ENCODE measurements at places on chromosomes 6 and 20.

GRCh38 chr6:44020664-44021425 is 106.4 kb downstream of the MRPL14 start:
- no peak for DNase-seq

DNA sequence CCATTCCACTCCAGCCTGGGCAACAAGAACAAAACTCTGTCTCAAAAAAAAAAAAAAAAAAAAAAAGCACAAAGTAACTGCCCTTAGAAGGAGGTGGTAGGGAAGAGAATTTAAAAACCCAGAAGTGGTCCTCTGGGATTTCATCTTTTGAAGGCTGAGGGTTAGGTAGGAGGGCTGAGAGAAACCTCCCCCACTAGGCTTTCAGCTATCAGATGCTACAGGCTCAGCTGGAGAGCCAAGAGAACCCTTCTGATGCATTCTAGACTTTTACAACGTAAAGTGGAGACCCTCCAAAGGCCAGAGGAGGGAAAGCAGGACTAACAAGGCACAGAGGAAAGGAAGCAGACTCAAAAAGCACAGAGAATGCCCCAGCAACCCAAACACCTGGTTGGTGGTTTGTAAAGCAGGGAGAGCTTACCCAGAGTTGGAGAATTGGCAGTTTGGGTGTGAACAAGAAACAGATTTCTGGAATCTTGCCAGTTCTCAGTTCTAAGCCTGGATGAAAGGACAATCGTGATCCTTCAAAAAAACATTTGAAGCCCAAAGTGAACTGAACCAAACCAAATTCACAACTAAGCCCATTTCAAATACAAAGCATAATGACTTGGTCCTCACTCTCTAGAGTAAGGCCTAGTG is 23.2 kb upstream of the SPAG4 start:
- no peak for DNase-seq

- no peak for DNase-seq
Measured at GRCh38 chr6:2036710-2037023, 208.7 kb downstream of the GMDS start.

DNA sequence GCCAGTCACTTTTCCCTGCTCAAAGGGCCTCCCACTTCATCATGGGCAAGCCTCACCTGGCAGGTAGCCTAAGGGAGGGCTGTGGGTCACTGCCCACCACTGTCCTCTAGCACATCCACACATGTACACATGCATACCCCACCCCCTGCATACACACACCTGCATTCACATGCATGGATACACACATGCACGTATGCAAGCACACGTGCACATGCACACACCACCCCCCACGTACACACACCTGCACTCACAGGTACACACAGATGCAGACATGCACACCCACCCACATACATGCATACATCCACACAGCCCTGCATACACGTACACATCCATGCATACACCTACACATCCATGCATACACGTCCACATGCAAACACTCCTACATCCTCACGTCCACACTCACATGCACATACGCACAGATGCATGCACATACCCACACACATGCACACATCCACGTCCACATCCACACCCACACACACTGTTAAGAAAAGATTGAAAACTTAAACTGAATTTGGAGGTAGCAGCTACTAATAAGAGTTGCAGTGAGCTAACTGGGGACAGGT is 14.0 kb upstream of the EXOC2 start:
- DNase-seq = no peak

DNA sequence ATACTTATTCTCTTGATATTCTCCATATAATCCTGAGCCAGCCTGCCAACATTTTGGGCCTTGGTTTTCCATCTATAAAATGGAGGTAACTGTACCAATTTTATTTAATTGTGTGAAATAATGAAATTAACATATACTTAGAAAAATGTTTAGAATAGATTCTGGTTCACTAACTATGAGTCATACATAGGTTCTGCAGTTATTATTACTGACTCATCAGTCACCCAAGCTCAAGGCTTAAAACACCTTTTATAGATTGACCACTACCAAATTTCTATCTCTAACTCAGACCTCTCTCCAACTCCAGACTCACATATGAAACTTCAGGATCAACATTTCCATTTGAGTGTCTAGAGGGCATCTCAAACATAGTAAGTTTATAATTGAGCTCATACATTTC is 1277.2 kb upstream of the GJE1 start:
- DNase-seq = no peak

- no peak for DNase-seq
Measured at GRCh38 chr20:47480705-47481104, 21.0 kb upstream of the NCOA3 start.

GRCh38 chr20:46414608-46415007 is 8.2 kb upstream of the ELMO2 start:
- DNase-seq = no peak

DNA sequence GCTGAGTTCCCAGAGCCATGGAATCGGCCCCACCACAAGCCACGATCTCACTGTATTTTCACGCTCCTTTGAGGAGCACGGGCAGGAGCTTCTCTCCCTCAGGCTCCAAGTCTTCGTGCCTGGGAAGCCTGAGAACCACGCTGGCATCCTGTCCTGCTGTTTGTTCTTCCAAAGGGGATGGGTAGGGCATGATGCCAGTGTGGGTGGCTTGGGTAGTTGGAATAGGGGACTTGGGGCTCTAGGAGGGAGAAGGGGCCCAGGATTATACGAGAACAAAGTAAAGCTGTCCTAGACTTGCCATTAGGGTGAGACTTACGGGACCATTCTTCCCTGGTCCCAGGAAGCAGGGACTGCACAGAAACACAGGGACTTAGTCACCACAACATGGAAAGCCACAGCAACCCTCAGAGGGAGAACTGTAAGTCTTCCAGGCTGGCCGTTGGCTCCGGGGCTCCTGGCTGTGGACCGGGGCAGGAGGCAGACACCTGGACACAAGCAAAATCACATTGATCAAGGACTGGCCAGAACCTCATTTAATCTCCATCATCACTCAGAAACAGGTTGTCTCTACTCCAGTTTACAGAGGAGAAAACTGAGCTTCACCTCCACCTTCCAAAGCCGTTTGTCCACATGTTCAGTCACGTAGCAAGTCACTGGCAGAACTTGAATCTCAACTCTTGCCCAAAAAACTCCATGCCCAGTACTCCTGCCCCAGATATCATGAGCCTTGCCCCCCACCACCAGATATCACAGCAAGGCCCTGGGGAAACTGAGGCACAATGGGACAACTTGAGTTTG is 1.3 kb downstream of the CCN5 start:
- no peak for DNase-seq

- no peak for DNase-seq
Measured at GRCh38 chr6:109701774-109702173, 10.7 kb downstream of the FIG4 start.

GRCh38 chr6:150029749-150030148 is 4.4 kb upstream of the RAET1L start:
- DNase-seq = no peak

- DNase-seq = no peak
Measured at GRCh38 chr6:22921828-22922227, 352.5 kb downstream of the HDGFL1 start.

- no peak for DNase-seq
Measured at GRCh38 chr6:157518397-157519250, 137.6 kb downstream of the ZDHHC14 start.

GRCh38 chr6:117359581-117359980 is 66.2 kb downstream of the ROS1 start:
- DNase-seq = no peak

- no peak for DNase-seq
Measured at GRCh38 chr6:145551164-145551563, 184.2 kb downstream of the EPM2A start.

- no peak for DNase-seq
Measured at GRCh38 chr6:11404081-11404480, 133.5 kb upstream of the TMEM170B start.

DNA sequence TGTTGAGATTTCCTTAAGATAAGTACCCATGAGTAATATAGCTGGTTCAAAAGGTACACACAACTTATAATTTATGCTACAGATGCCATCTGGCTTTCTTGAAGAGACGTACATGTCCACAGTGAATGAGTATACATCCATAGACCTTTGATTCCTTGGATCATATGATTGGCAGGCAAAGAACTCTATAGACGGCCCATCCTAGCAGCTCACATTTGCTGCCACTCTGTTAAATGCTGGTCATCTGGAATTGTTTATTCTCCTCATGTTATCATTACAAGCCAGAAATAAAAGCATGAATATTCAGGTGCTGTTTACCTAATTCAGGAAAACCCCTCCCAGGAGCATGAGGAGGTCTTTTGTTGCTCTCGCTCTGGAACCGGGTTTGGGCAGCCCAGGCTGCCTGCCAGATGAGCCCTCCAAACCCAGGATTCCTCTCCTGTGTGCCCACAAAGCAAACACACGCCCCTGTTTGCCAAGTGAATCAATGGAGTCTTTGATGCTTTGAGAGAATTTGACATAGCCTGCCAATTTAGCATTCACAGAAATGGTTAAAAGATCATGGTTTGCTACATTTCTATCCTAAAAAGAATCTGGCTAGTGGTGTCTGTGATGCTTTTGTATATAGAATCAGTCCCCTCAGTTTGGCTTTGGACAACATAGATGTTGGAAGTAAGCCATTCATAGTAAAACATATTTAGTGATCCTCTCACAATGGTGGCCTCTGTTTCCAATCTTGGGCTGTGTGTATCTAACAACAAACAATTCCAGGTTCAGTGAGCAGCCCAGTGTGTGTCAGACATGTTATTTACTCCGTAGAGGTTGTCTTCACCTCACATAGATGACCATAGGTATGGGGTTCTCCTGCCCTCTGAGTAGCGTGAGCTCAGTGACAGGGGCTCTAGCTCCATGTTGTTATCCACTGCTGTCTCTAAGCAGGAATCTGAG is 17.5 kb upstream of the PLCG1 start:
- no peak for DNase-seq

DNA sequence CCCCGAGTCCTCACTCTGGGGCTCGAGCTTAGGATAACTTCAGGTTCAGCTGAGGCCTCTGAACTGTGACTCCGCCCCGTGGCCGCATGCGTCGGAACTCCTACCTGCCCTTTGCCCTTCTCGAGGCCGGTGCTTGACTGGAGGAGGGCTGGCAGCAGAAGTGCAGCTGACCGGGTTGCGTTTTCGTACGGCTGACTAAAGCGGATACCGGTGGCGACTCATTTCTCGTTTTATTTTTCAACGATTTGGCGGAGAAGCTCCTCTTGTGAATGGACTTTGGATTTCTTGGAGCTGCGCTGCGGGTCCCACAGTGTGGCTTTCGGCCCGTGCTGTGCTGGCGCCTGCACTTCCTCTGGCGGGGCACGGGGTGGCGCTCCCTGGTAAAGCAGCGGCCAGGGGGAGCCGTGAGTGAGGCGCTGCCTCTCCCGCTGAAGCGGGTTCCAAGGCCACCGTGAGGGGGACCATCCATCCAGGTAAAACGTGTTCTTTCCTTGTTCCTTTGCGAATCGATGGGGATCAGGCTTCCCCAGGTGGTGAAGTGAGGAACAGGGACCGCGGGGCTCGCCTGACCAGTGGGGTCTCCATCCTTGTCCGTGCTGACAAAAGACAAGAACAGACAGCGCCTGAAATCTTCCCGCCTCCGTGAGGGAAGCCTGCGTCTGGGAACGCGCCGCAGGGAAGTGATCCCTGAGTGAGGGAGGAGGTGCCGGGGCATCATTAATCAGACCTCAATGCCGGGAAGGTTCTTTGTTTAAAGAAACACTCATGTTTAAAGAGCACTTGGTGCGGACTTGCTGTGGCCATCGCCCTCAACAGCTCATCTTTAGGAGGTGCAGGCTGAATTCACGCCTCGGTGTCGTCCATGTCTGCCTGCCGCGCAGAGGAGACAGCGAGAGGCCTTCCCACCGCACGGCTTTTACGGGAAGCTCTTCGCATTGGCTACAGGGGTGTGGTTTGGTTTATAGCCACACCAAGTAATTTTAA is 38.8 kb downstream of the ERMARD start:
- peak; percentile 24 for DNase-seq

DNA sequence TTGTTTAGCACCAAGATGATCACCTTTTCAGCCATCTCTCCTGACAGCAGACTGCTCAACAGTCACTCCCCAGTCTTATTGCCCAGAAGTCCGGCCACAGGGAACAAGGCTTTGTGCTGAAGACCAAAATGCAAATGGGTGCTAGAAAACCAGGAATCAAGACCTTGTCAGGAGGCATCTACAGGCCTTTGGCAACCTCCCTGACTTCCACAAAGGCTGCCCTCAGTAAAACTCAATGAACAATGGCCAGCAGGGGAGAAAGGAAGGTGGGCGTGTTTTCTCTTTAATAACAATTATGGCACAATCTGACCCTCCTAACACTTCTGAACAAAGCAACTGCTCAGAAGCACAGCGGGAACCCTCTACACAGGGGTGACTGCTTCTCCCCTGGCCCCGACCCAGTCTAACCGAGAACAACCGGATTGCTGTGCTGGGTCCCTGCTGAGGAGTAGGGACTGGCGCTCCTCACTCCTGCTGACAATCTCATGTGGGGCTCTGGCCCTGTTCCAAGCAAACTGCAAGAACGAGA is 41.6 kb downstream of the PLCG1 start:
- no peak for DNase-seq

Measured in stimulated activated CD8-positive, alpha-beta memory T cell treated with anti-CD3 and anti-CD28 coated beads, Interleukin-4, amount 100 ng/mL, for 4 hours (primary cell).